ENCODE measurements at places on chromosomes 12 and 14. TPM values are rescaled to one million over a fixed set of nuclear protein-coding genes. Genes with fewer than 3 reads are reported as not detected.

C3AR1 gene
- total RNA-seq, result not detected

RNF34 gene
- 37.8 TPM for total RNA-seq

LRP1-AS gene
- total RNA-seq, result not detected

LRRC23 gene
- 15.6 TPM for total RNA-seq

HSPA2 gene
- 39.3 TPM for total RNA-seq

RNASE7 gene
- total RNA-seq, result not detected

GZMB gene
- not detected for total RNA-seq

FOXN4 gene
- total RNA-seq, result 0.05 TPM

GLS2 gene
- not detected for total RNA-seq

NEUROD4 gene
- not detected for total RNA-seq

PPP1R1A gene
- total RNA-seq, result 0.08 TPM

SYNDIG1L gene
- total RNA-seq, result not detected

CCDC177 gene
- total RNA-seq, result not detected

AICDA gene
- 0.05 TPM for total RNA-seq

ETV6 gene
- total RNA-seq, result 5.9 TPM

NXPH4 gene
- total RNA-seq, result 5.0 TPM

MIP gene
- total RNA-seq, result not detected

KCNC2 gene
- not detected for total RNA-seq

GYS2 gene
- not detected for total RNA-seq

ADAMTS20 gene
- not detected for total RNA-seq

CEBPE gene
- not detected for total RNA-seq

SLC24A4 gene
- total RNA-seq, result 0.26 TPM

ETNK1 gene
- 46.1 TPM for total RNA-seq

CCDC175 gene
- not detected for total RNA-seq

TAS2R8 gene
- total RNA-seq, result not detected

TGM1 gene
- total RNA-seq, result 0.68 TPM

RPL10L gene
- not detected for total RNA-seq

PTGR2 gene
- 6.7 TPM for total RNA-seq

VDR gene
- total RNA-seq, result 3.9 TPM

OTUB2 gene
- 4.2 TPM for total RNA-seq

LHX5 gene
- not detected for total RNA-seq

GOLT1B gene
- total RNA-seq, result 81.7 TPM

PROX2 gene
- total RNA-seq, result not detected

SUSD6 gene
- 8.0 TPM for total RNA-seq

KRT74 gene
- total RNA-seq, result not detected

MANSC1 gene
- total RNA-seq, result 3.8 TPM

TMCC3 gene
- 1.0 TPM for total RNA-seq

SLC17A8 gene
- not detected for total RNA-seq

SCARB1 gene
- total RNA-seq, result 141 TPM

MUCL1 gene
- not detected for total RNA-seq

PAPOLA gene
- 107 TPM for total RNA-seq

MMP14 gene
- total RNA-seq, result 1.3 TPM

ITGA5 gene
- total RNA-seq, result 101 TPM

DIO2 gene
- total RNA-seq, result 15.2 TPM

BCL11B gene
- 0.18 TPM for total RNA-seq

POTEG gene
- not detected for total RNA-seq

OTX2 gene
- not detected for total RNA-seq

ZNF385A gene
- total RNA-seq, result 18.4 TPM

PSMC6 gene
- total RNA-seq, result 93.0 TPM

TBC1D30 gene
- total RNA-seq, result 2.5 TPM

Data from A549 treated with DMSO at 1 μM for 4 hours (cell line).